Cardiac muscle cell (in vitro differentiated cells and primary cell): ENCODE measurements at places on chromosomes 2 and 18.

GRCh38 chr18:245282-245847 is 22.5 kb downstream of the THOC1 start:
- peaks cover 6% of the 10 kb centered on the region for H3K4me1 ChIP-seq
- DNase-seq = no peak
- H3K27ac ChIP-seq = no peak overlapping the region
- no peaks in the 10 kb centered on the region for H3K27me3 ChIP-seq
- H3K4me3 ChIP-seq = no peak overlapping the region

- peak; percentile 76 for DNase-seq
- no peak overlapping the region for H3K27ac ChIP-seq
- H3K4me3 ChIP-seq = no peak overlapping the region
- H3K27me3 ChIP-seq = no peaks in the 10 kb centered on the region
- H3K4me1 ChIP-seq = no peaks in the 10 kb centered on the region
Observed at GRCh38 chr2:23563673-23564614, 179.0 kb downstream of the KLHL29 start.

DNA sequence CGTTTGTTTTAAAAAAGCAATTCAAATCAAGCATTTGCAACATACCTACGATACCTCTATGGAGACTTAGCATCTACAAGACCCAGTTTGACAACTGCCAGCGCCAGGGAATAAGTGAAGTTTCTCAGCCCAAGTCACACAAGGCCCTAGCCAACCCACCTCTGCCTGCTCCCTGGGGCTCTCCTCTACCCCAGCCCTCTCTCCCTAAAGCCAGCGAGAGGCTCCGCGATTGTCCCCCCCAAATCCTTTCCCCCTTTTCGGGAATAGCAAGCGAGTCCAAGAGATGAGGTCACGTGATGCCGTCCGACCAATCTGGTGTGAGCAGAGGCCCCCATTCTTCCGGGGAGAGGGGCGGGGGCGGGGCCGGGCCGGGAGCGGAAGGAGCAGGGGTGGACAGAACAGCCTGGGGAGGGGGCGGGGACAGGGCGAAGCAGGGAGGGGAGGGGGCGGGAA is 102.2 kb upstream of the RAB6C start:
- peak overlapping the region; percentile 55 for H3K4me3 ChIP-seq
- no peaks in the 10 kb centered on the region for H3K27me3 ChIP-seq
- H3K36me3 ChIP-seq = no peaks in the 10 kb centered on the region
- DNase-seq = peak; percentile 95
- H3K4me1 ChIP-seq = peaks cover 5% of the 10 kb centered on the region

DNA sequence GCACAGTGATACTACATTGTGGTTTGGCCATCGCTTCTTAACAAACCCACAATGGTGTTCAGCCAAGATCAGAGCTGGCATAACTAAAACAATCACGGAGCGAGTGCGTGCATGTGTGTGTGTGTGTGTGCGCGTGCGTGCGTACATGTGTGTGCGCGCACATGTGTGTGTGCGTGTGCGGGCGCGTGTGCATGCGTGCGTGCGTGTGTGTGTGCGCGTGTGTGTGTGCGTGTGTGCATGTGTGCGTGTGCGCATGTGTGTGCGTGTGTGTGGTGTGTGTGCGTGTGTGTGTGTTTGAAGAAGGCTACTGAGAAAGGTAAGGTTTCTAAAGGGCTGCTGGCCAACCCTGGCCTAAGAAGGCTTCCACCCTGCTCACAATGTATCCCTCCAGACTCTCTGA is 582.4 kb downstream of the CMPK2 start:
- no peak overlapping the region for H3K27ac ChIP-seq
- H3K4me3 ChIP-seq = no peak overlapping the region
- no peaks in the 10 kb centered on the region for H3K4me1 ChIP-seq
- DNase-seq = no peak
- no peaks in the 10 kb centered on the region for H3K36me3 ChIP-seq

GRCh38 chr2:218998414-218999002 is 5.3 kb upstream of the CRYBA2 start:
- no peaks in the 10 kb centered on the region for H3K36me3 ChIP-seq
- H3K4me1 ChIP-seq = peaks cover 18% of the 10 kb centered on the region
- H3K27me3 ChIP-seq = peaks cover 89% of the 10 kb centered on the region
- H3K4me3 ChIP-seq = no peak overlapping the region
- DNase-seq = no peak
- no peak overlapping the region for H3K27ac ChIP-seq

GRCh38 chr2:2232167-2232566 is 98.9 kb downstream of the MYT1L start:
- no peaks in the 10 kb centered on the region for H3K36me3 ChIP-seq
- H3K4me3 ChIP-seq = no peak overlapping the region
- no peaks in the 10 kb centered on the region for H3K4me1 ChIP-seq
- H3K27me3 ChIP-seq = no peaks in the 10 kb centered on the region

GRCh38 chr18:10936176-10937053 is 213.0 kb downstream of the PIEZO2 start:
- H3K27me3 ChIP-seq = no peaks in the 10 kb centered on the region
- no peak for DNase-seq
- no peak overlapping the region for H3K27ac ChIP-seq
- no peaks in the 10 kb centered on the region for H3K4me1 ChIP-seq
- H3K4me3 ChIP-seq = no peak overlapping the region

DNA sequence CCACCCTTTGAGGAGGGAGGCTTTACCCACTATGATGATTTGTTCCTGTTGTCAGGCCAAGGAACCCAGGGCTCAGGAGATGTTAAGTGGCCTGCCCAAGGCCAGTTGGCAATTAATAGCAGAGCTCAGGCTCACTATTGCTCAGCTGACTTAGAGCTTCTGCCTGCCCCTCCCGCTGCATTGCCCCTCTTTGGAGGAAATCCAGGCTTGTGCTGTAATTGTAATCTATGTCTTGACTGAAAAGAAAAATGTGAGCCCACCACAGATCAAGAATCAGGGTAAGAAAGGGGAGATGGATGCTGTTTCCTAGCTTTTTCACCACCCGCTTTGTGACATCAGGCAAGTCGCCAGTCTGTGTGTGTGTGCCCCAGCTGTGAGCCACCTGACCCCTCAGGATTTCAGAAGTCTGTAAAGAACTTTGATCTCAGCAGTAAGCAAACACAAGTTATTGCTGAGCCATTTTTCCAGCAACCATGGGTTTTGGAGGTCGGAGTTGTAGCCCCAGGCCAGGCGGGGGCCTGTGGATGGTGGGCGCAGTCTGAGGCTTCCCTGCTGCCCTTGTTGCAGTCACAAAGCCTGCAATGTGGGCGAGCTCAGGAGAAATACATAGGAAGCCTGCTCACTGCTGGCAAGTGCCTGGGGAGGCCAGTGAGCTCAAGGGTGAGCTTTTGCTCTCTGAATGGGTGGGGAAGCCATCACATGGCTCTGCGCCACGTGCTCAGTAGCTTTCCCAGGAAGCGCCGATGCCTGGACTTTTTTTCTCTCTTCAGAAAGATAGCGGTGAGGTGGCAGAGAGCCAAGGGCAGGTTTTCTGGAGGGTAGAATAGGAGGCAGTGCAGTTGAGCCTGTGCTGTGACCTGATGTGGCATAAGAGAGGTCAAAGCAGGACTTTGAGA is 6.1 kb downstream of the CABLES1 start:
- H3K27ac ChIP-seq = no peak overlapping the region
- peaks cover 4% of the 10 kb centered on the region for H3K27me3 ChIP-seq
- no peaks in the 10 kb centered on the region for H3K36me3 ChIP-seq
- no peak overlapping the region for H3K4me3 ChIP-seq
- peaks cover 54% of the 10 kb centered on the region for H3K4me1 ChIP-seq
- DNase-seq = peak; percentile 50
